ENCODE measurements at places on chromosomes 2 and 18.

DNA sequence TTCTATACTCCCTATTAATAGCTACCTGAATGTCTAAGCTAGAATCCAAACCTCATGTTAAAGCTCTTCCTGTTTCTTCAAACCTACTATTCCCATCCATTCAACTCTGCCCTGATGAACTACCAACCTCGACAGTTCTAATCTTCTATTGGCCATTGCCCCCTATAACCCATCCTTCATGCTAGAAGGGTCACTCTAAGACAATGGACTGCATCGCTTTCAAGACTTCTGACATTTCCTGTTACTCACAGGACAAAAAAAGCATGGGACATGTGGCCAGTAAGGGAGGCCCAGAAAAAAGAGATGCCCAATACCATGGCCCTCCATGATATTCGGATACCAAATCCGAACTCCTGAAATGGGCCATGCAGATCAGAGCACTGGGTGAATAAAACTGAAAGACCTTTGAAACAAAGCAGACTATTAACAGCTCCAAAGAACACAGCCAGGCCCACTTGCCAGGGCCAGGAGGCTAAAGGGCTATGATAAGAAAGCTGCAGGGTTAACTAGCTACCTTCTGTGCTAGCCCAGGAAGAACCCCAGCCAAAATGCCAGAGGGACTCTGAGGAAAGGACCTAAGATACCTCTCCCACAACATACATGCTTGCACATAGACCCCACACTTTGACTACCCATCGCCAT lies 4.5 kb downstream of the B4GALT6 start:
- DNase-seq: no peak

- DNase-seq: peak; percentile 54
Measured at GRCh38 chr2:44793322-44793870, 148.1 kb upstream of the SIX3 start.

- no peak for DNase-seq
Measured at GRCh38 chr2:33069894-33070651, 123.3 kb downstream of the LTBP1 start.

DNA sequence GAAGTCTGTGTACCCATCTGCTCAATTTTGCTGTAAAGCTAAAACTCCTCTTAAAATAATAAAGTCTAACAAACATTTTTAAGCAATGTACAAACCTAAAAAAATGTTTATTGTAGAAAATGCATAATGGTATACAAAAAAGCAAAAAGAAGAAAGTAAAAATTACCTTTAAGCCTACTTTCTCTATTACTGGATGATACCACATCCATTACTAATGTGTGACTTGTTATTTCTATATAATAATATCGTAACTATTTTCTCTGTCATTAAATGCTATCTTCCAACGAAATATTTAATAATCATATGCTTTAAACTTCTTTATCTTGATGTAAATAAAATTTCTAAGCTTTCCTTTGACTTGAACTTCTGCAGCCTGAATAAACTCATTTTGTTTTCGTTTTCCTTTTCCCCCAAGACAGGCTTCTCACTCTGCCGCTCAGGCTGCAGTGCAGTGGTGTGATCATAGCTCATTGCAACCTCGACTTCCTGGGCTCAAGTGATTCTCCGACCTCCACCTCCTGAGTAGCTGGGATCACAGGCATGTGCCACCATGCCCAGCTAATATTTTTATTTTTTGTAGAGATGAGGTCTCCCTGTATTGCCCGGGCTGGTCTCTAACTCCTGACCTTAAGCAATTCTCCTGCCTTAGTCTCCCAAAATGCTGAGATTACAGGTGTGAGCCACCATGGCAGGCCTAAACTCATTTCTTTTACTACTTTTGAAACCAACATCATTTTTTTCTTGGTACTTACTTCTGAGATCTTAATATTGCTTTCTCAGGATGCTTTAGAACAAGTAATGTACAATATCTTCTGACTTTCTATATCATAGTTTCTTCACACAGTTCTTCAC lies 18.1 kb upstream of the DNAH7 start:
- DNase-seq: no peak

- peak; percentile 18 for DNase-seq
Measured at GRCh38 chr2:159290289-159290907, 3.9 kb upstream of the WDSUB1 start.

DNA sequence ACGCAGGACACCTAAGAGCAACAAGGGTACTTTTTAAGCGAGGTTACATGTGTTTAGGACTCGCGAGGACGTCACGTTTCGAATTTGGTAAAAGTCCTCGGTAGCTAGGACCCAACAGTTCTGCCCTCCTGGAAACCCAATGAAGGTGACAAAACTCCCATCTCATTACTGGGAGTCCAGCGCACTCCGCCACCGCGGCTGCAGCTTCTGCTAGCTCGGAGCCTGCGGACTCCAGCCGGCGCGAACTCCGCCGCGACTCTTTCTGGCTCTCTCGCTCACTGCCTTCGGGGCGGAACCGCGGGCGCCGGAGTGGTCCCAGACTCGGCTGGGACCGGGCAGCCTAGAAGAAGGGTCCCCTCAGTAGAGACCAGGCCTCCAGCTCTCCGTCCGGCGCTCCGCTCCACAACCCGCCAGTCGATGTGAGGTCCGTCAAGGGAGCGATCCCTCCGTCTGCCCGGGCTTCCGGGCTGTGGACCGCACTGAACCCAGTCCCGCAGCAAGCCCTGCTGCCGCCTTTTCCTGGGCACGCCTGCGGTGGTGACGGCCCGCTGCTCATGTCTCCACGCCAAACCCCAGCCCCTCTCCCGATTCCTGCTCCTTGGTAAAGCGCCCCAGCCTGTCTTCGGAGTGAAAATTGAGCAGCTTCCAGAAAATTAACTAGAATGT lies 3.0 kb upstream of the OSR1 start:
- peak; percentile 56 for DNase-seq

DNA sequence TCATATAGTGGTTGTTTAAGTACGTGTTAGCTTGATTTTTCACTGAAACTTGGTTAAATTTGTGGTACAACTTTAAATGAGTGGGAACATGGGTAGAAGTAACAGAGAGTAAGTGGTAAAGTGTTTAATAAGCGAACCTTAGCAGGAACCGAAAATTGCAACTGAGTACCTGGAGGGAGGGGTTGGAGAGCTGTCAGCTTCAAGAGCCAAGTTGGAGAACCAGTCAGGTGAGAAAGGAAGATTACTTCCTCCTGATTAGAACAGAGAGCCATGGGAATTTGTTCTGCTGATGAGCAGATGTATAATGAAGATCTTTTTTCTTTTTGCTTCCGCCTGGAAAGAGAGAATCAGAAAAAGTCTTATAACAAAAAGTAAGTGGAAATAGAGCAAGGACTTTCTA lies 158.4 kb upstream of the CDH7 start:
- DNase-seq: no peak

GRCh38 chr18:54957996-54958395 lies 1.3 kb downstream of the CCDC68 start:
- no peak for DNase-seq

- peak; percentile 18 for DNase-seq
Measured at GRCh38 chr18:45686891-45687611, 36.9 kb upstream of the SLC14A1 start.

GRCh38 chr2:195838002-195838401 lies 181.0 kb downstream of the SLC39A10 start:
- DNase-seq: no peak

DNA sequence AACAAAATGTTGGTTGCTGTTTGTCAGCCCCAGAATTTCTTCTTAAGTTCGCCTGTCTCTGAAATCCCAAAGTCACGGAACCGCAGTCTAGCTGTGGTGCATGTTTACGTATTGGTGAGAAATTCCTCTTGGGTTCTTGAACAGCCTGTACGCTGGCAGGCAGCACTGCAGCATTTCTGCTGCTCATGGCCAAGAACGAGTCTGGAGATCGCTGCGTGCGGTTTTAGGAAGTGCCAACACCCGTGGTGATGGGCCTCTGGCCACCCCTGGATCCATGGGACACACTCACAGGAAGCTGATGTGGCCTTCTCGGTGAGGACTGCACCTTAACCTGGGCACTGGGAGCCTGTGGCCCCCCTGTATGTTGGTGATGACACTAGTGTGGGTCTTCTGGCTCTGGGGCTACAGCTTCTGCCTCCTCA lies 23.7 kb downstream of the ASB1 start:
- no peak for DNase-seq

DNA sequence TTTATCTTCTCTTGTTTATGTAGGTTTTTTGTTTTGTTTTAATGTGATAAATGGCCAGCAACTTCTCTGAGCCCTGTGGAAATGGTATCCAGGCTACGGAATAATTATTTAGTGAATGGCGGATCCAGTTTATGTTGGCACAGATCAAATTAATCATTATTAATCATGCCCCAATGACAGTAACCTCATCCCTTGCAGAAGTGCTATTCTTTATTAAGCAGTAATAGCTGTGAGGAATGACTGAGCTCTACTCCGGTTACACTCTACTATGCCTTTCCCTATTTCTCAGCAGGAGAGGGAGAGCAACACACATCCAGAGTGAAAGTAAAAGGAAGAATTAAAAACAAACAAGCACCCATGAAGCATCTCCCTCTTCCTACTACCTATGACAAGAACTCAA lies 84.8 kb downstream of the SETBP1 start:
- DNase-seq: no peak

DNA sequence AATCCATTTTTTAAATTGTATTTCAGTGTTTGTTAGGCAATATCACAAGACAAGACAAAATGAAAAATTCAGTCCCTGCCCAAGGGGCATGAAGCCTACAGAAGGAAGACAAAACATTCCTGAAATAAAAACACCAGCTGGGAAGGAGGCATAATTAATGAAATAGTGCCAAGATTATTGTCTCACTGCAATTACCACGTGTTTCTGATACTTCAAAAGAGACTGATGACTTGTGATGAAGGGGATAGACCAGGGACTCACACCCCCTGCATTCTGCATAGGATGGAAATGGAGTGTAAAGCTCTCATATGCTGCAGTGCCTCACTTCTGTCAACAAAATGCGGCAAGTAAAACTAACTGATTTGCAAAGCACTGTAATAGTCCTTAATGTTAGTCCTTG lies 178.1 kb downstream of the BARD1 start:
- no peak for DNase-seq

DNA sequence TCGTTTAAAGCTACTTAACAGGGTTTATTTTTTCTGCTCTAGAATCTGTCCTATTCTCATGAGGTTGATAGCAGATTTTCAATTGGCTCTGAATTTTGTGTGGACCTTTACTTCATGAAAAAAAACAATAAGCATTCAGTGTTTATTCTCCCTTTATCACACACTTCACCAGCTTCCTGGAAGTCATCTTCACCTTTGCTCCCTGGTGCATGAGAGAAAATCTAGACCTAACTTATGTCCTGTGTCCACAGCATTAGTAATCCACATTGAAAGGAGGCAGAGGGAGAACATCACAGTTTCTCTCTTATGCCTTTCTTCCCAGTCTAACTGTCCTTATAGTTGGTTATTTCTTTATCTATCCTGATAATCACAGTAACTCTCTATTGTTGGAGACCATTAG lies 316.1 kb downstream of the PTH2R start:
- no peak for DNase-seq
